Astrocyte of the spinal cord (primary cell): ENCODE measurements at places on chromosomes 7 and 10.

GRCh38 chr10:62804356-62805230 is at the start of gene ADO:
ADO (plus strand) TSS chr10:62804720; CDS start chr10:62805060, 340 bp downstream.
- peak; percentile 90 for DNase-seq

- no peak for DNase-seq
Measured at GRCh38 chr10:100999742-101000126, at the start of gene LZTS2. LZTS2 (plus strand) TSS chr10:100999808; CDS start chr10:101002539, 2,731 bp downstream.

DNA sequence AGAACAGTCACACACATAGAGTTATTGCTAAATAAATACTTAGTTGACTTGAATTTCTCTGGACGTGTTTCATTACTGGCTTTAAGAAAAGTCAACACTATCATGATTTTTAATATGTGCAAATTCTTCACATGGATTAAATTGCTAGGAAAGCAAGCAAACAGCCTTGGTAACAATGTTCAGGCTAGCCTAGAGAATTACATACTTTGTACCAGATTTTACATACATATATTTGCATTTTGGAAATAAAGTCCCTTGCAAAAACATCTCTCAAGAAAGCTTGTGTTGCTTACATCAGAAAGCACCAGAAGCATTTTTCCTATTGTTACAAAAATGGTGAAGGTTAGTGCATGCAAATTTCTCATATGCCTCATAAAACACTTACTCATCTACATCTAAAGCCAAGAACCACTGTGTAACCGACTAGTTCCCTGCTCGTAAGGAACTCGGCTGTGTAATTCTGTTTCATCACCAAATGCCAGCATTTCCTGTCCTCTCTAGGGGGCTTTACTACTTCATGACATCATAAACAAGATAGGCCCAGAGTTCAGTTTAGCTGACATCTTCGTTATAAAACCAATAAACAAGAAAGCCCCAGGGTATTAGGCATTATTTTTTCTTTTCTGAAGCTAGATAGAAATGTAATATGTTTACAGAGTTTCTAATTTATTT is 87.8 kb downstream of the CFAP58 start:
- peak; percentile 96 for DNase-seq

DNA sequence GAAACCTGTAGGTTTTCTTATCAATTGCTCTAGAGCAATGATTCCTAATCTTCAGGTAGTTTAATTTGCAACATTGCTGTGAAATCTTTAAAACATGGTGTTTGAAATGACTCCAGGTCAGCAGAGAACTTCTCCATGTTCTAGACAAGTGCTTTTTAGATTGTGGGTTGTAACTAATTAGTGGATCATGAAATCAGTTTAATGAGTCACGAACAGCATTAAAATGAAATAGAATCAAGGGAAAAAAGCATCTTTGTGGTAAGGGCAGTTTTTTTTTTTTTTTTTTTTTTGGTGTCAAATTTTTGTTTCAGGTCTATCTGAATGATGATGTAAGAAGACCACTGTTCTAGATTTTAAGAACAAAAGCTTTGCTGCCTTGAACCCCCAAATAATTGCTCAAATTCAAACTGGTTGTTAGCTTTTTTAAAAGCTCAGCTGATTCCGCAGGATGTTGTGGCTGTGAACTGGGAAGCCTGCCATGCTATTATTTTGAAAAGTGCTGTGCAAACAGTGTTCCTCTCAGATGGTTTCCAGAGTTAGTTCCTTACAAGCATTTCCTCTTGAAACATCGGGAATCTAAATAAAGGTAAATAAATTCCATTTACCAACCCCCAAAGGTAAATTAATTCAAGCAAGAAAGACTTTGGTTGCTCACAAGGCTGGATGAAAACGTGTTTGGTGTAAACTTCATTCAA is 13.1 kb upstream of the PDK4 start:
- peak; percentile 67 for DNase-seq

- no peak for DNase-seq
Measured at GRCh38 chr7:121099572-121099971, 111.1 kb downstream of the CPED1 start.

GRCh38 chr10:30284865-30285594 is 64.0 kb downstream of the MTPAP start:
- no peak for DNase-seq

DNA sequence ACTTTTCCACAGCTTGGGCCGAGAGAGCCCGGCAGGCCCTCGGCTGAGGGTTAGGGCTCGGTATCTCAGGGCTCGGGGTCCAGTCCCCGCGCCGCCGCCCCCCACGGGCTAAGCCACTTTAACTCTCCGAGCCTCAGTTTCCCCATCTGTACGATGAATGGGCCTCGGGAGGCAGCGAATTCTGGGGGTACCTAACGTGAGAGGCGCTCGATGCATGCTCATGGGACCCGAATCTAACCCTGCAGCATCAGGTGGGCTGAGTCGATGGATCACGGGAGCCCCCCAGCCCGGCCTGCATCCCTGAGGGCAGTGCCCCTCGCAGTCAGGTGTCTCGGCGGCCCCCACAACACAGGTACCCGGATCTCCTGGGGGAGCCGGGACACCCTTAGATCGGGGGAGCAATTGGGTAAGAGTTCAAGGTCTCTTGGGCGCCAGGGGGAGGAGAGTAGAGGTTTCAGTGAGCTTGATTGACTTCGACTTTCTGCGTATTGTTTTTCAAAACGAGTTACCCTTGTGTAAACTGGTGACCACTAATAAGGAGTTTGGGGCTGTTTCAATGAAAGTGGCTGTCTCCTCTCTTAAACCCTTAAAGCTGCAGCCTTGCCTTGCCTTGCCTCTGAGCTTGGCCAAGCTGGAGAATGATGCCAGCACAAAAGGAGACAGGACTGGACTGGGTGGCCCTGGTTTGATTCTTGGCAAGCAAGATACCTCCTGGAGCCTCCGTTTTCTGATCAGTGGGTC is 631 bp downstream of the POR start:
- DNase-seq, result no peak

GRCh38 chr10:98408799-98409198 is 6.2 kb downstream of the PYROXD2 start:
- DNase-seq, result no peak

DNA sequence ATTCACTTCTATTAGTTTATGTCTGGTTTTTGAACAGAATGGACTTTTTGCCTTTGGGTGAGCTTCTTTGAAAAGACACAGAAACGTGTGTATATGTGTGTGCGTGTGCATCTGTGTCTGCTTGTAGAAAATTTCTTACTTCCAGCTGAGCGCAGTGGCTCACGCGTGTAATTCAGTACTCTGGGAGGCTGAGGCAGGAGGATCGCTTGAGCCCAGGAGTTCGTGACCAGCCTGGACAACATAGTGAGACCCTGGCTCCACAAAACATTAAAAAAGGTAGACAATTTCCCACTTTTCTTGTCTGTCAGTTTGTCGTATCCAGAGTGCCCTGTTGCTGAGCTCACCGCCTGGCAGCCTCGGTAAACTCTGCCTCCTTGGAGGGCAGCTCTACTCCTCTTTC is 25.4 kb downstream of the PPP2R2D start:
- no peak for DNase-seq

DNA sequence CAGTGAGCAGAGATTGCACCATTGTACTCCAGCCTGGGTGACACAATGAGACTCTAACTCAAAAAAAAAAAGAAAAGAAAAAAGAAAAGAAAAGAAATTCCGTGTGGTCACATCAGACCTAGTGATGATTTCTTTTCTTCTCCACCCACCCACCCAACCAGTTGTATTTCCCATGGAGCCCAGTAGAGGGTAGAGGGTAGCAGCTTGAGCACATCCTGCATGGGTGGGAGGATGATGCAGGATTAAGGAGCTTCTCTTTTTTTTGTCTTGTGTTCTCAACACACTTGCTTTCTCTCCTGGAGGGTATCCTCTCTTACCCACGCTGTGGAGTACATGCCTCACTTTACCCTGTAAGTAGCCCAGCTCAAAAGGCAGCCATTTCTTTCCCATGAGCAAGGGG is 118.6 kb upstream of the CARD11 start:
- DNase-seq, result peak; percentile 17

GRCh38 chr7:35430547-35431153 is 176.8 kb upstream of the TBX20 start:
- no peak for DNase-seq

DNA sequence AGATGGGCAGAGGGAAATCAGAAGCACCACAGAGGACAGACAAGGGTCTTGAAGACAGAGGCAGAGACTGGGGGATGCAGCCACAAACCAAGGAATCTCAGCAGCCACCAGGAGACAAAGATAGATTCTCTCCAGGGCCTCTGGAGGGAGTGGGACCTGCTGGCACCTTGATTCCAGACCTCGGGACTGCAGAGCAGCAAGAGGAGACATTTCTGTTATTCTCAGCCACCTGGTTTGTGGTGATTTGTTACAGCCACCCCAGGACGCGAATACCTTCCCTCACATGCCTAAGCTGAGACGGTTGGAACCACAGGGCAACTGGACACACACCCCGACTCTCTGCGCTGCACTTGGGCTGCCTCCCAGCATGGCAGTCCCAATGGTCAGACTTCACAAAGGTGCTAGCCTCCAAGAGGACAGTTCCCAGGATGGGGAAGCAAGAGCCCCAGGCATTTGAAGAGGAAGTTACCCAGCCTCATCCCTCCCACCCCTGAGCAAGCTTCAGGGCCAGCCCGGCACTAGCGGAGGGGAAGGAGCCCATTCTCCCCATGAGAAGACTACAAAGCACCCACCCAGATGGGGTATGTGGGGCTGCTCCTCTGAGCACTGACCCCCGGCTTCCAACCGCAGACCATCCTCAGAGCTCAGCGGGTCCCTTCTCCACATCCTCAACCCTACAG is 104.6 kb upstream of the INSIG1 start:
- no peak for DNase-seq

- DNase-seq, result no peak
Measured at GRCh38 chr10:59303018-59303417, 59.3 kb downstream of the FAM13C start.

DNA sequence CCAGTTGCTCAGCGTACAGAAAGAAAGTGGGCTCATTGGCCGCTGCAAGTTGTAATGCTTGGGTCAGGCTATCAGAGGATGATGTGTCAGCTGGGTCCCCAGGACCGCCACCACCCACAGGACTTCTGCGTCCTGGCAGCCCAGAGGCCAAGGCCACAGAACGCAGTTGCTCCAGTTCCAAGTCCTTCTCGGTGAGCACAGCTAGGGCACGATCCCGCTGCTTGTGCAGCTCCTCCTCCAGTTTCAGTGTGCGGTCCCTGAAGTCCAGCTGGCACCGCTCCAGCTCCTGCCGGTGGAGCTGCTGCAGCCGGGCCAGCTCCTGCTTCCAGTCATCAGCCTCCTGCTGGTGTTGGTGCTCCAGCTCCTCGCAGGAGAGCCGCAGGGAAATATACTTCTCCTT is 3.0 kb downstream of the GCC1 start:
- DNase-seq, result peak; percentile 74

- DNase-seq, result no peak
Measured at GRCh38 chr10:31018962-31019361, 12.7 kb downstream of the ZNF438 start.

- DNase-seq, result no peak
Measured at GRCh38 chr10:83142074-83142563, 997.2 kb upstream of the GHITM start.

DNA sequence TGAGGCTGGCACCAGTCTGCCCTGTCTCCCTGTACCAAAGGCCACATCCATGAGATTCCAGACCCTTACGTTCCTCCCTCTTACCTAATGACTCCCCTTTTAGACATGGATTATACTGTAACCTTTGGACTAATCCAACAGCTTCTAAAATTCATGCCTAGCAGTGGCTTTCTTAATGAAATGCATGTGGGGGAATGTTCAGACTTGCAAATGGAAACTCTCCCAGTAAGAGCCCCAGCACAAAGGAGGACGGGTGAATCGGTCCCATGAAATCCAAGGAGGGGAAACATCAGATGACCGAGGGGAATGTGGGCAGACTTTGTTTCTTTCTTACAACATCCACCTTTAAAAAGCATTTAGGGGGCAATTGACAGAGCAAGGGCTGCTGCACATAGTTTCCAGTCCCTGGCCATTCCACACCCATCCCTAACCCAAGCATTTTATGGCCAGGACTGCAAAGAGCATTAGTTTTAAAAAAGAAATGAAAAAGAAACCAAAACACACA is 71.5 kb downstream of the COL13A1 start:
- DNase-seq, result no peak

DNA sequence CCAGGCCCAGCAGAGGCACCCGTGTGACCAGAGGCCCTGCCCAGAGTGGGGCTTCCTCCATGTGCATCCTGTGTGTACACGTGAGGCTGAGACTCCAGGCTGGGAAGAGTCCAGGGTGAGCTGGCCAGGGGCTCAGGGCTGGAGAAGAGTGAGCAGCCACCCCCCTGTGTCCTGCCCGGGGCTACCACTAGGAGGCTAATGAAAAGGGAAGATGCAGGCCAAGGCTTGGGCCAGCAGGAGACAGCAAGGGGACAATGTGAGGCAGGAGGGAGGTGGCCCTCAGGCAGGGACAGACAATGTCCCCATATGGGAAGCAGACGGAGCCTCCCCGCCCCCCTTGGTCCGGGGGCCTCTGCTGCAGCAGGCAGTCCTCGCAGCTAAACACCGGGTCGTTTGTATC is 102.0 kb downstream of the HIF1AN start:
- no peak for DNase-seq

GRCh38 chr10:126185676-126186447 is 202.4 kb downstream of the ADAM12 start:
- DNase-seq, result no peak

DNA sequence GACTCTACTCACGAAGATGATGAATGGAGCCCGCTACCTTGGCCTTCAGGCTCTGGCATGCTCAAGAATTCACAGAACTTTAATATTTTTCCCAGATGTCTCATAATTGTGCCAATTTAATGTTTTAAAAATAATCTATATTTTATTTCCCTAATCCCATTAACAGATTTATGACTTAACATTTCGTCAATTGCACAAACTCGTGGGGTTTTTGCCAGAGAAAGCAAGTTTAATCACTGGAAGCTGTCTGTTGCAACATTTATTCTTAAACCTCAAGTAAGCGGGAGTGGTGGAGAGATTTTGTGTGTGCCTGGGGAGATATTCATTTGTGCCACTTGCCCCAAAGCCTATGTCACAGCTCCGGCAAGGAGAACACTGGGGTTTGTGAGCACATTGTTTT is 117.9 kb downstream of the TEX36 start:
- no peak for DNase-seq

- DNase-seq, result peak; percentile 90
Measured at GRCh38 chr7:94698275-94698674, 42.3 kb upstream of the SGCE start.

DNA sequence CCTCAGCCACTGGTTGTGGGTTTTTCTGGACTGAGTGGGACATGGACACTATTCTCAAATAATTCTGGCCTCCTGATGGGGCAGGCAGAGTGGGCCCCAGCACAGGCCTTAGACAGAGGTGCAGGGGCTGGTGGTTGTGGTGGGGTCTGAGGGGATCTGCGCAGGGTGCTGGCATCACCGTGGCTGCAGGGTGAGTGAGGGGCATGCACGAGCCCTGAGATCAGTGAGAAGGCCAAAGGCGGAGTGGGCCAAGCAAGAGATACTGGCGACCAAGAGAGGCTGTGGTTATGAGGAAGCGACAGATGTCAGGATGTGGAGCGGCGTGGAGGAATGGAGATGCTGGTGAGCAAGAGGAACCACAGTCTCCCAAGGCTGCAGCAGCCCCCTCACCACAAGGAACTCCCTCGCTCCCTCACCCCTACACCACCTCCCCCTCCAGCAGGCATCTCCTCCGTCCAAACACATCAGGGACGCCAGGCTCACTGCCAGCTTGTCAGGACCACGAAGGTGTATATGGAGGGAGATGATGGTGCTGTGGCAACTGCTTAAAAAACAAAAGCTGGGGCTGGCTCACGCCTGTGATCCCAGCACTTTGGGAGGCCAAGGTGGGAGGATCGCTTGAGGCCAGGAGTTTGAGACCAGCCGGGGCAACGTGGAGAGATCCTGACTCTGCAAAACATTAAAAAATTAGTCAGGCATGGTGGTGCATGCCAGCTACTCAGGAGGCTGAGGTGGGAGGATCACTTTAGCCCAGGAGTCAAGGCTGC is 9.6 kb downstream of the PRF1 start:
- DNase-seq, result no peak

GRCh38 chr10:119251315-119251708 is 43.9 kb downstream of the GRK5 start:
- DNase-seq, result peak; percentile 75
